ENCODE measurements at places on chromosomes 3 and 15. TPM values are rescaled to one million over a fixed set of nuclear protein-coding genes. Genes with fewer than 3 reads are reported as not detected.
A peak's percentile ranks its signal among the peaks of the same experiment; 100 is the strongest.

DNA sequence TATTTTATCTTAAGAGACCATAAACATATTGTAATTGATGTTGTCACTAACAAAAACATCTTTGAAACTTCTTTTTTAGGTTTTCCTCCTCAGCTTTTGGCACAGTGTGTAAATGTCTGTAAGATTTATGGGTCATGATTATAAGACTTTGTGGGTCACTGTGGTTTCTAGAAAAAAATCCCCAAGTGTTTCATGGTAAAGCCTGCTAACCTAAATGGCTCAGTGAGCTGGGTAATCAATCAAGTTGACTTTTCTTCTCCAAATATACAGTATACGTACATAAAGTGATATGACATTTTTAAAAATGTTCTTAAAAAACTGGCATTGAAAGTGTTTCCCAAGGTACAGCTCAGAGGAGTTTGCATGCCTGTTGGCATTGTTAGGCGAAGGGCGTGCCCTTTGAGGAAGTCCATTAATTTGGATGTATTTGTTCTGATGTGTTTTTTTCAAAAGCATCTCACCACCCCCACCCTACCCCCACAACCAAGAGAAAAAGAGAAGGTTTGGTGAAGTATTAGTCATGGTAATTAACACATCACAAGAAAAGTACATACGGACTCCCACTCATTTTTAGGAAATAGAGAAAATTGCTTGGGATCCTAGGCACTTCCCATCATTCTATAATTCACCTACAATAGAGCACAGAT is 385.4 kb upstream of the LRRC3B start:
- no peak for DNase-seq

GRCh38 chr3:35484929-35485530 is 154.3 kb upstream of the ARPP21 start:
- no peak for DNase-seq

DNA sequence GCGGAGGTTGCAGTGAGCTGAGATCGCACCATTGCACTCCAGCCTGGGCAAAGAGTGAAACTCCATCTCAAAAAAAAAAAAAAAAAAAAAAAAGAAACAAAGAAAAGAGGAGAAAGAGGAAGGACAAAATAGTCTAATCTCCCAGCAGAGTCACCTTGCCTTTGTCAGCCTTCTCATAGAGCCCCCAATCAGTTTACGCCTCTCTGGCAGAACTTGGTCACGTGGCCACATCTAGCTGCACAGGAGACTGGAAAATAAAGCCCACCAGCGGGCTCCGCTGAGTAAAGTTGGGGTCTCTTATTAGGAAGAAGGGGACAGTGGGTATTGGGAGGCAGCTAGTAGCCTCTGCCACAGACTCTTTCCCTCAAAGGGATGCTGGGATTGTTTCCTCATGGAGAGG is 41.9 kb downstream of the USP13 start:
- DNase-seq, result no peak

DNA sequence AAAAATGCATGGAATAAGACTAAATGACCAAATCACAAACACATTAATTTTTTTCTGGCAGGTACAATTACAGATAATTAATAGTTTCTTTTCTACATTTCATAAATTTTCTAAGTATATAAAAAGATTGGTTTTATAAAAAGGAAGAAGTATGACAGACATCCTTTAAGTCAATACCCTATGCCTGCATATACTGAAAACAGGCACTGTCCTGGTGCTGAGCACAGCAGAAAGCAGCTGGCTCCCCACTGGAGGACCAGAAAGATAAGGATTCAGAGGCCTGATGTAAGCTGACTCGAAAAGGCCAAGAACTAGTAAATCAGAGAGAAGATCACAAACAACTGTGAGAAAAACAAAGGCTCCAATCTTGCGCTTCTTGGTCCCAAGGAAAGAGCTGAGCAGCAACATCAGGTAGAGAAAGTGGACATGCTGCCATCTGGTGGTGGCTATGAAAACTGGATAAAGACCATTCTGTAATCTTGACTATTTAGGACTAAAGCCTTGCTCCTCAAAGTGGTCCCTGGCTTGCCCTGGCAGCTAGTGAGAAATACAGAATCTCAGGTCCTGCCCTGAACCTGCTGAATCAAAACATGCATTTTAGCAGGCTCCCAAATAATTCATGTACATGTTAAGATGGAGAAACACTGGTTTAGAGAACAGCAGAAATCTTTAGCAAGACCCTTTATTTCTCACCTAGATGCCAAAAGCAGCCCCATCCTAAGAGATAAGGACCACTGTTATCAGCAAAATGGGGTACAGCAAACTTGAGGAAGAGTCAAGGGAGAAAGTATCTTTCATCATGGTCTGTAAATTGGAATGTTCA is 76.0 kb downstream of the TRANK1 start:
- DNase-seq, result peak; percentile 57

DNA sequence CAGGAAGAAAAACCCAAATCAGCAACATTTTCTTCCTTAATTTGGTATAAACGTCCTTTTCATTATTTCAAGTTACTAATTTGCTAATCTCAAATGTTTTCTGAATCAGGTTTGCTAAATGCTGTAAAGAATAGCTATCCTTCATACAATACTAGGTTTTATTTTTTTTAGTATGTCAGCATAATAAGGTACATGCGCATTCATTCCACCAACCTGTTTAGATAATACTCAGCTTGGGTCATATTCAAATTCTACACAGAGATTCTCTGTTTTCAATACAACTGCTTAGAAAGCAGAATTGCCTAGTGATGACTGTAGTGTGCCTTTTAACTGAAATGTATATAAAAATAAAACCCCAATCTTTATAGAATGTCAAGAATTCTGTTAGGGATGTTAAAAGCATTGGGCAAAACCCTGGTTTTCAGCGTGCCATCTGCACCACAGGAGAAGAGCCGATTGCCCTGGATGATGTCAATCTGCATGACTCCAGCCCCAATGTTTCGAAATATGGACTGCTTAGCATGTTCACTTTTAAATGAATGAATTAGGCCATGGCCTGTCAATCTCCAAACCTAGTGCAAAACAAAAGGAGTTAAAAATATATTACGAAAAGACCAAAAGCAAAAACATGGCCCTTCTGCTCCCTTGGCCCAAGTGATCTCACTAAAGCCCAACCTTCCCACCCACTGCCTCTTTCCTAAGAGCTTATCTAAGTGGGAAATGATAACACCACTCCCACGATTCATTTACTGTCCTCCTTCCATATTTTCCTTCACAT is 107.4 kb downstream of the GLDN start:
- no peak for DNase-seq

DNA sequence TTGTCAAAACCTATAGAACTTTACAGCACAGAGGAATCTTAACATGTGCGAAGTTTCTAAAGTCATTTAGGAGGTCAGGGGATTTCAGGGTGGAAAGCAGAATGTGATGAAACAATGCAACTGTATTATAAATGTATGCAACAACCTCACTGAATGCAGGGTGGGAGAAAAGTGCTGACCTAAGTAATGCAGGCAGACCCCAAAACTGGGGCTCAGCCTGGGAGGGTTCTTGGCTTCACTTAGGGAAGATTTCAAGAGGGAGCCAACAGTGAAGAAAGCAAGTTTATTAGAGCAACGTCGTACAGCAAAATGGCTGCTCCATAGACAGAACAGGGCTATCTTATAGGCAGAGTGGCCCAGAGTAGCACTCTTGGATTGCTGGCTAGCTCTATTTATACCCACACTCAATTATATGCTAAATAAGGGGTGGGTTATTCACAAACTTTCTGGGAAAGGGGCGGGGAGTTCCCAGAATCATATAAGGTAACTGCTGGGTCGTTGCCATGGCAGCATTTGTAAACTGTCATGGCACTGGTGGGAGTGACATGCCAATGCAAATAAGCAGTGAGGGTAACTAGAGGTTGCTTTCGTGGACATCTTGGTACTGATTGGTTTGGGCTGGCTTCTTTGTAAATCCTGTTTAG is 14.2 kb upstream of the CAND2 start:
- no peak for DNase-seq

DNA sequence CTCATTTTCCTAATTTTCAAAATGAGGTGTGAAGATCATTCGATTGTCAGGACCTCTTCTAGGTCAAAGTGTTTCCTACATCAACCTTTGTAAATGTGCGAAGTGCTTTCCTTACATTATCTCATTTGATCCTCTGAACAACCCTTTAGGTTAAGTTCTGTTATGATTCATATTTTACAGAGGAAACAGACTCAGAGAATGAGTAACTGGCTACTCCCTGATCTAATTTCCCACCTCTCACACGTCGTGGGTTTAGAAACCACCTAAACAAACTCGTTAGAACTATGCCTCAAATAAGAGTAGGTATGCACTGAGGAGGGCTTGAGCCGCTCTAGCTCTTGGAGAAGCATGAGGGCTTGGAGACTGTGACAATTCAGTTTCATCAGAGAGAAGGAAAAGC is 148.6 kb downstream of the CD47 start:
- no peak for DNase-seq

DNA sequence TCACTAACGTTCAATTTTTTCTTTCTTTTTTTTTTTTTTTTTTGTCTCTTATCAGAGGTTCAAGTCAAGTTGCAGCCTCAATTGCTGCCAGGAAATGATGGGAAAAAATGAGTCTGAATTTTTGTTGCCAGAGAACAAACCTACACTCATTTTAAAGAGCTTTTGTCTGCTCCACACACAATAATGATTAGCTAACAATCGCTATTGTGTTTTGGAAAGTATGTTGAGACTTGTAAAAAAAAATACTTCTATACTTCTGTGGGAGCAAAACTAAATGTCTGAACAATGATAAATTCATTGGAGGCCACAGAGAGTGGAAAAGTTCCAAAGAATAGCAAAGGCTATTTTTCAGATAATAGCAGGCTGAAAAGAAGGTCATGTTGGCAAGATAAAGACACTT is 176.3 kb upstream of the LMCD1 start:
- no peak for DNase-seq

DNA sequence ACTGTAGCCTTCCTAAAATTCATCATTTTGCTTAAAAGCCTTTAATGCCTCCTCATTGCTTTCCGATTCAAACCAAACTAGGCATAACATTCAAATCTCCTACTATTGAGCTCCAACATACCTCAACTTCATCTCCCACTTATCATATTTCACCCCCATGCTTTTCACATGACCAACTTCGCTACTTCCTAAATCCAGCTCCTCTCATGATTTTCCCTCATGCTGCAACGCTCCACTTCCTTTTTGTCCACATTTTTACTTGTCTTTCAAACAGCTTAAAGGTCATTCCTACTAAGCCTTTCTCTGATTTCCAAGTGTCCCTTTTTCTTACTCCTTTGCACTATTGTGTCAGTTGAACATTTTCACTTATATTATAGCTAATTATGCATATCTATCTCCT is 20.3 kb upstream of the ANXA2 start:
- DNase-seq, result no peak

- DNase-seq, result no peak
Observed at GRCh38 chr3:120743556-120744195, 1.1 kb downstream of the GTF2E1 start.

- no peak for DNase-seq
Observed at GRCh38 chr3:134249296-134249841, 1.3 kb downstream of the RYK start.

GRCh38 chr3:8970971-8971589 is 7.8 kb upstream of the RAD18 start:
- peak; percentile 78 for DNase-seq

- peak; percentile 6 for DNase-seq
Observed at GRCh38 chr3:181326637-181327223, 337.2 kb upstream of the DNAJC19 start.

DNA sequence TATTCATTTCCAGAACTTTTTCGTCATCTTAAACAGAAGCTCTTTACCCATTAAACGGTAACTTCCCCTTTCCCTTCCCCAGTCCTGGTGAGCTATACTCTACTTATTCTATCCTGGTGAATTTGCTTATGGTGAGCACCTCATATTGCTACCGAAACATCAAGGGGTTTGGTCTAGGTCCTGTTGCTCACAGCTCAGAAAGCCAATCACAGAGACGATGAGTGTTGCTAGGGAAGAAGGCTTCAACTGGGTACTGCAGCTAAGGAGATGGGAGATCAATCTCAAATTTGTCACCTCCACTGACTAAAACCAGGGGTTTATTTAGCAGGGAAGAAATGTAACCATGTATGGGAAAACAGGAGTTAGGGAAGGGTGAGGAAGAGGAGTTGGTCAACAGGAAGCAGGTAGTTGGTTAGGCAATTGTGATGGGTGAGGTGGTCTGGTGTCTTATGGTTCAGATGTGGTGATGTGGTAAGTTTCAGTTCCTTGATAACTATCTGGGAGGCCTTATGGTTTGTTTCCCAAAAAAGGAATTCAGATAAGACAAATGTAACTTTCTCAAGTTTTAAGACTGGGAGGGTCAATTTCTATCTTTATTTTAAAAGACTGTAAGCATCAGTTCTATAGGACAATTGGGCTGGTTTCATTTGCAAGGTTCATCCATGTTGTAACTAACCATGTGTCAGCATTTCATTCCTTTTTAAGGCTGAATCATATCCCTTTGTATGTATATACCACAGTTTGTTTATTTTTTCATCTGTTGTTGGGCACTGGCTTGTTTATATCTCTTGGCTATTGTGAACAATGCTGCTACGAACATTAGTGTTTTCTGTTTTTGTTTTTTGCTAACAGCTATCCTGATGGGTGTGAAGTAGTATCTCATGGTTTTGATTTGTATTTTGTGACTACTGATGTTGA is 24.3 kb downstream of the ARHGAP11B start:
- no peak for DNase-seq

DNA sequence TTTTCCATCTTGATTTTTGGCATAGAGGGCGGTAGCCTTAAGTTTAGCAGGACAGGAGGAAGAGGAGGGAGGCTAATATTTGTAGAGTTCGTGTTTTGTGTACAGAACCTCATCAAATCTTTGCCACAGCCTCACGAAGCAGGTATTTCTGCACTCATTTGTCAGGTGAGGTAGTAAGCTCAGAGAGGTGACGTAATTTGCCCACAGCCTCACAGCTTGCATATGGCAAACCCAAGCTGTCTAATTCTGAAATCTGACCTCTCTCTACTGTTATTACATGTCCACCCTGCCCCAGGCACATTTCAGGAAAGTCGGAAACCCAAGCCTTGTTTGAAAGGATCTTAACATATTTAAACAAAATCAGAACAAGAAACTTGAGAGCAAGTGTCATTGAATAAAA is 91.1 kb upstream of the TPM1 start:
- no peak for DNase-seq

DNA sequence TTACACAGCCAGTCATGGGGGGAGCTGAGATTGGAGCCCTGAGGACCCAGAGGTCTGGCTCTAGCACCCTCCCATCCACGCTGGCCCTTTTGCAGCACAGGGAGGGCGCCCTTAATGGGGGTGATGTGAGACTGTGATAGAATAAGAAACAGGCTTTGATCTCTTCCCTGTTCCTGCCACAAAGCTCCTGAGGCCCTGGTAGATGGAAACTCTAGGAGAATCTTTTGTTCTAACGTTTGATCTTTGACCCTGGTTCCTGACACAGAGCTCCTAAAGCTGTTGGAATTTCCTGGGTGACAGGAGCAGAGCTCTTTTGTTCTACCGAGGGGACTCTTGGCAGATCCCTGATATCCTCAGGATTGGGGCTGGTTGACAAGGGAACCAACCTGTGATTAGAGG is 1.2 kb upstream of the UROC1 start:
- no peak for DNase-seq

The GABRB3 gene
- not detected for total RNA-seq

The STX19 gene
- not detected for total RNA-seq

All from activated CD4-positive, alpha-beta T cell treated with anti-CD3 and anti-CD28 coated beads, Interleukin-2, amount 10 ng/mL, durations not matched to agents 7 days and 5 days (primary cell).